ENCODE measurements at places on chromosomes 4 and X.

GRCh38 chrX:137428221-137428661 is 137.7 kb upstream of the ZIC3 start:
- DNase-seq: no peak

DNA sequence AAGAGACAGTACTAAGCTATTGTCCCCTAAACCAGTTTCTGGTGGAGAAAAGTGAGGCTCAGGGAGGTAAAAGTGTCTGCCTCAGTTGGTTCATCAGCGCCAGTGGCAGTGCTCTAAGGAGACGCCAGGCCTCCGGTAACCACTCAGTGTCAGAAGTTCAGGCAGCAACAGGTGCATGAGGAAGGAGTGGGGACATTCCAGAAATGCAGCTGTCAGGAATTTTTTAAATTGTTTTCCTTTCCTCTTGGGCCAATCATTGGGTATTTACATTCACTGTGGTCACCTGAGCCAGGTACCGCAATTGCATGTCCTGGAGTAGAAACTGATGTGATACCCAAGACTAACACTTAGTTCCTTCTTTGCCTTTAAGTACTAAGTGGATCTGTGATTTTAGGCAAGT is 40.2 kb upstream of the HS3ST1 start:
- DNase-seq: peak; percentile 13

DNA sequence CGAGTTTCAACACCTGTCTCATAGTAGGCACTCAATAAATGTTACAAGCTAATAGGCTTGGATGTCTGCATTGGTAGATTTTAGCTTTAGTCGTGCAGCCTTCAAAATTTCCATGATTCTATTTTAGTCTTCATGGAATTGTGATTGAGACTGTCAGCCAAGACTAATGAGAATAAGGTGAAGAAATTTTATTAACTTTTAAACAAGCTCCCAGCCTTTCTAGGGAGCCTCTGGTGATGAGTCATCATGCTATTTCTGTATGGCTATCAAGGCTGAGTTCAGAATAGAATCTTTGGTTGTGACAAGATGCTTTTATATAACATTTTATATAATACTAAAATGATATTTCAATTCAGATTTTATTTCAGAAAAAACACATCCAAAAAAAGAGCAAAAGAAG is 685.8 kb downstream of the GABRG1 start:
- no peak for DNase-seq

DNA sequence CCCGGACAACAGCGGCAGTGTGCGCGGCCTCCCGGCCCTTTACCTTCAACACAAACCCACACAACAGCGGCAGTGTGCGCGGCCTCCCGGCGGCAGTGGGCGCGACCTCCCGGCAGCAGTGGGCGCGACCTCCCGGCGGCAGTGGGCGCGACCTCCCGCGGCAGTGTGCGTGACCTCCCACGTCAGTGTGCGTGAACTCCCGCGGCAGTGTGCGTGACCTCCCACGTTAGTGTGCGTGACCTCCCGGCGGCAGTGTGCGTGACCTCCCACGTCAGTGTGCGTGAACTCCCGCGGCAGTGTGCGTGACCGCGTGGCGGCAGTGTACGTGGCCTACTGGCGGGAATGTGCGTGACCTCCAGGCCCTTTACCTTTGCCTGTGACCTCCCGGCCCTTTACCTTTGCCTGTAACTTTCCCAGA is 576.6 kb upstream of the FRG1 start:
- DNase-seq: no peak

GRCh38 chrX:103063191-103063845 is 653 bp downstream of the BEX1 start:
- no peak for DNase-seq

DNA sequence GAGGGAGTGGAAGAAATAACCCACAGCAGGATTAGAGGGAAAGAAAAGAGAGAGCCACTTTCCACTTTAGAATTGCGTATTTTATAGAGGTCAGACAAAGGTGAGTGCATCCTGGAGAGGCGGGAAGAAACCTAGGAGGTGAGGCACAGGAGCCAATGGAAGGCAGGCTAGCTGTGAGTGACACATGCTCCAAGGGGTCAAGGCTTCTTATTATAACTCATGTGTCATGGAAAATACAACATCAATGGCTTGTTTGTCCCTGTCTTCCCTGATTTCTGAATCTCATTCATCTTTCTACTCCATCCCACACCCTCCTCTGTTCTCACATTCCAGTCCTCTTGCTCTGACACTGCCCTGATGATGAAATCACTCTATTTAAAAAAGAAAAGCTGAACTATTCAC is 14.4 kb downstream of the ANXA3 start:
- peak; percentile 42 for DNase-seq

DNA sequence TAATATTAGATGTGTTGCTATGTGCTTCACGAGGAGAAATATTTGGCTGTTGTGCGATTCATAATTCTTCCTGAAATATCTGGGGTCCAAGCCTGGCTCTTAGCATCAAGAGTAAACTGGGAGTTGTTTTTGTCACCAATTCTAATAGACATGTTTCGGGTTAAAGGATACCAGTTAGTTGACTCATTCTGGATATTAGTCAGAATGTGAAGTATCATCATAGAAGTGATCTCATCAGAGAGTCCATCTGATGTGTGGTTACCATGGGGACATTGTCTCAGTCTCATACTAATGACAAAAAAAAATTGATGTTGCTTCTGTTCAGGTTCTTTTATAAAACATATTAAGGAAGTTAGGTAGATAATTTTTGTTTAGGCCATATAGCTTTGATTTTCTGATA is 57.2 kb upstream of the MTMR1 start:
- peak; percentile 59 for DNase-seq

- DNase-seq: no peak
These were observed 115.1 kb downstream of the SLC39A8 start for GRCh38 chr4:102230194-102230593.

DNA sequence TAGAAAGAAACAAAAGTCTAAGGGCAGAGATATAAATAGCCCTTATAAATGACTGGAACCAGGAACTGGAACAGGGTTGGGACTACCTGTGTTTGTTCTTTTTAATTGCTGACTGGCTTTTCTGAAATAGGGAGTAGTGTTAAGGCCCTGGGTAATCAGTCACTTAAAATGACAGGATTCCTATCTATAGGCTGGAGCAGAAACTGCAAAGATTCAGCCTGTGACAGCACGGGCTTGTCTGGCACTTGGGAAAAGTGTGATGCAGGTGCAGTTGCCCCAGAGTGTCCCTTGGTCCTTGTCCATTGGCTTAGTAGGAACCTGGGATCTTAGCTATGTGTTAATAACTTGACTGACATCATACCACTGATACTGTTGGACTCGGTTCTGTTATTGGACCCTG is 14.7 kb upstream of the PLAC8 start:
- no peak for DNase-seq

- DNase-seq: no peak
These were observed 115.6 kb upstream of the FAM47B start for GRCh38 chrX:34826964-34827363.

- no peak for DNase-seq
These were observed 27.6 kb downstream of the ANKRD17 start for GRCh38 chr4:73230865-73231517.

DNA sequence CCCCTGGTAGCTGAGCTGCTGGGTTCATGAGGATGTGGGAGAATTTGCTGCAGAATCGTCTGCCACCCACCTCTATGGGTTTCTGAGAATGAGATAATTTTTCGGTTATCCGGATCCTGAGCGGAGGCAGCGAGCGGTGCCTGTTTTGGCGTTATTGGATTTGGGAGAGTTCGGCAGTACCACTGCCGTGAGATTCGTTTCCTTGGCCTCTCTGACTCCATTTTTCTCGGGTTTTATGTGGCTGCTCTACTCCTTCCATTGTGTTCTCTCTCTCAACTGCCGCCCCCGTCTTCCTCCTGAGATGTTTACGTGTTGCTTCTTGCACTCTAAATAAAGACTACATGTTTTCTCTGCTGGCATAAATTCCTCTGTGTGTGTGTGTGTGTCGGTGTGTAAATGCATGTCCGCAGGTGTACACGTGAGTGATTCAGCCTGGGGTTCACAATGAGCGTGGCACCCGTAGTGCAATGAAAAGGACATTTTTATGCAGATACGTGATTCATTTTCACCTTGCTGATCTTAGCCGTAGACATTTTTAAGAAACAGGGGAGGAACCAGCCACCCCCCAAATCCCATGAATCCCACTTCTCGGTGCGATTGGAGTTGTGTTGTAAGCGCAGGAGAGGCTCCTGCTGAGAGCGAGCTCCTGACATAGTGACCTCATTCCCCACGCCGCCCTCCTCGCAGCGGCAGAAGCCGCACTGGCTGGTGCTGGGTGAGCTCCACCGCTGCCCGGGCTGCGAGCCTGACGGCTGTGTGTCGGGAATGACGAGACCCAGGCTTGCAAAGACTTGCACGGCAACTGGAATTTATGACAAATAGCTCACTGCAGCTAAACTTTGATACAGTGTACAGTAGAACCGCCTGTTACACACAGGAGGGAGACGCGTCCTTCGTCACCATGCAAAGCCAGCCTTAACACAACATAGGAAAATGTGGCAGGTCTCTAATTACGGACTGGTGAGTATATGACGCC is 82.2 kb downstream of the STOX2 start:
- peak; percentile 75 for DNase-seq

DNA sequence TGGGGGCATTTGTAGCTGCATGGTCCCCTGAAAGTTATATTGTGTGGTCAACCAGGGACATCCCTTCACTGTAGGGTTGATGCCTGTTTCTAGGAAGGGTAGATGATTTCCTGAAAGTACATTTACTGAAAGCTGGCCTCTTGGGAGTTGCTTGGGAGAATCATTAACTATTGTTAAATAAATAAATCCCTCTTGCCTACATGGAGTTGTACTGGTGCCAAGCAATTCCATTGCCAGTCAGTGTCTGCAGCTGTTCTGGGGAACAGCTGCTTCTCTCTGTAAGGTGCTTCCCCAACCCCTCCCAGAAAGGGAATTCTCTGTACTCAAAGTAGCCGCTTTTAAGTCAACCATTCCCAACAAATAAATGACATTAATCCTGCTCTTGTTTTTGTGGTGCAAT is 51.1 kb downstream of the C4orf51 start:
- no peak for DNase-seq

GRCh38 chr4:157964463-157964862 is 208.4 kb downstream of the GASK1B start:
- no peak for DNase-seq

DNA sequence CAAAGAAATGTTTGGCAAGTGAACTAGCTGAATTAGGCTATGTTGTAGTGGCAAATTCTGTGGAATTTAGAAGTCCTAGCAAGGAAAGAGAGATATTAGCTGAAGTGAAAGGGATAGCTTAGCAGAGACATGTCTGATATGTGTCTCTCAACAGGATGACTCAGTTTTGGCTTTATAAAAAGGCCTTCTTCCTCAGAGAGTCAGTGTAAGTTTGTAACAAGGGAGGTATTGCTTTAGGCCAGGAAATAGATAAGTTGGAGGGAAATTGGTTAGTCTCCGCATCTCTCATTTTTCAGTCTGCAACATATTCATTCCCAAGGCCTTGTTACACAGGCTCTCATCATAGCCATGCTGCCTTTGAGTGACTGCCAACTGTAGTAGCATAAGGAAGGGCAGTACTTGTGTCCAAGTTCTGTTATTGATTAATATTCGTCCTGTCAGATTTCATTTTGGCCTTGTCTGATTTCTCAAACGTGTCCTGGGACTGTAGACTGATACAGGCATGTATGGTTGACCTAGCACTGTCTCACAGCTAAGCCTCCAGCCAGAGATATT is 4.0 kb downstream of the TMEM164 start:
- no peak for DNase-seq

- no peak for DNase-seq
These were observed 7.3 kb upstream of the DTHD1 start for GRCh38 chr4:36274158-36274557.

DNA sequence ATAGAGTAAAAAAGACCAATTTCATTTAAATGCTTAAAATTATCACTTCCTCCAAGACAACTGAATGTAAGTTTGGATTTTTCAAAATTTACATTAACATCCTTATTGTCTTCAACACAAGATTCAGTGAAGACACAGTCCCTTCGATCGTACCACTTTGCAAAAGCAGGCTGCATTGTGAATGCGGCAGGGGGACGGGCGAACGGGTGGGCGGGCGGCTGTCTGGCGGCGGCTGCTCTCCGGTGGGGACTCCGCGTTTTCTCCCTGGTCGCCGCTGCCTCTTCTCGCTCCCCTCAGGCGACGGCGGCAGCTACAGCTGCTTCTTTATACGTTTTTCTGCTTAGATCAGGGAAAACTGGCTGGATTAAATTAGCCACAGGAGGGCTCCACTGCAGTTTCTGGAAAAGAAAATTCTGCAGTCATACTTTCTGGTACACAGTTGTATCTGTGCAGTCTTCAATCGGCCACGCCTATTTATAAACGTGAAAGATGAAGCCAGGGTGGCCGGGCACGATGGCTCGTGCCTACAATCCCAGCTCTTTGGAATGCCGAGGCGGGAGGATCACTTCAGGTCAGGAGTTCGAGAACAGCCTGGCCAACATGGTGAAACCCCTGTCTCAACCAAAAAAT is 33.9 kb upstream of the HPF1 start:
- no peak for DNase-seq

- DNase-seq: no peak
These were observed 143.9 kb downstream of the BCOR start for GRCh38 chrX:39953879-39954278.

DNA sequence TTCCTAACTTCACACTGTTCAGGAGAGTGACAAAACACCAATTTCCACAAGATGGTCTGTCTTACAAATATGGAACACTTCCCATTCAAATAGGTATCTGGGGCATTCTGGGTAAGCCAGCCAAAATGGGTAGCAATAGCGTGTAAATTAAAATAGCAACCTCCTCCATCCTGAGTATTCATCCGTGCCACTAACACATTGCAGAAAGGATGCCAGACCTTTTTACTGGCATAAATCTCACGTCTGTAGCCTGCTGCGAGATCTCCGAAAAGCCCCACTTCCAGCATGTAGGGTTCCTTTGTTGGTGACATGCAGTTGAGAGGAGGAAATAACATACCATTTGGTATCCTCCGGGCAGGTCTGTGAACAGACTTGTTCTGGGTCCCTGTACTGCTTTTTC is 52.7 kb upstream of the RAI2 start:
- no peak for DNase-seq

DNA sequence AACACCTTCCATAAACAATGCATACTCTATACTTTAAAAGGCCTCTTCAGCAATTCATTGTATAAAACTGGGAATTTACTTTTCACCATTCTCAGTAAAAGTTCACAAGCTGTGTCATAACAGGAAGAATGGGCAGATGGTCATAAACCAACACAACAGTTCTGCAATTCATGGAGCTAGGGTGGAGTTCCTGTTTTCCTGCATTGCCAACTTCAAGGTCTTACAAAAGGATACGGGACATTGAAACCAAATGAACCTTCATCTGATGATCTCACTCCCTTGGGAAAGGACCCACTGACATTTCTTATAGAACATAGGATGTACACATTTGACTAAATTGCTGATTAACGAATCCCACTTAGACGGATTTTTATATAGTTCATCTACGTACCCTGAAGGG is 4.1 kb downstream of the KDR start:
- no peak for DNase-seq

DNA sequence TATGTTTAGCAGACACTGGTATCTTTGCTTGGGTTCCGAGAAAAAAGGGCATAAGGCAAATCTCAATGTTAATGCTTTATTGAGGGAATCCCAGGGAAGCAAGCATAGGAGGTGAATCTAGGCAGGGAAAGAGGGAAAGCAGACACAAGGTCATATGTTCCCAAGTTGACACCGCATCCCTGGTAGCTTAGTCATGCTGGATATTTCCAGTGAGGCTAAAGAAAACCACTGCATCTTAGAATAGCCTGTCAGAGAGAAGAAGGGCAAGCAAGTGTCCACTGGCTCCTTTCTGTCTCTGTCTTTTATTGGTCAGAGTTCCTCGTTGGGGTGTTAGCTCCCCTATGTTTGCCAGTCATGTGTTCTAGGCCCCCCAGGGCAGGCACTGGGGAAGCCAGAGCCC is 104.7 kb downstream of the NKX6-1 start:
- no peak for DNase-seq

Data from PC-9 (cell line).